ENCODE measurements at places on chromosomes 5 and 9. TPM values are rescaled to one million over a fixed set of nuclear protein-coding genes. Genes with fewer than 3 reads are reported as not detected.

The IFNK gene
- 4.3 TPM for total RNA-seq

The CAVIN4 gene
- total RNA-seq: 0.08 TPM

The GALNT12 gene
- total RNA-seq: 0.87 TPM

The GDF9 gene
- total RNA-seq: 0.42 TPM

The TMEM252 gene
- total RNA-seq: not detected
